EH (cell line): ENCODE measurements at places on chromosomes 2 and 18.

- peak; percentile 66 for DNase-seq
Measured at GRCh38 chr2:38535744-38536506, 66.8 kb downstream of the HNRNPLL start.

DNA sequence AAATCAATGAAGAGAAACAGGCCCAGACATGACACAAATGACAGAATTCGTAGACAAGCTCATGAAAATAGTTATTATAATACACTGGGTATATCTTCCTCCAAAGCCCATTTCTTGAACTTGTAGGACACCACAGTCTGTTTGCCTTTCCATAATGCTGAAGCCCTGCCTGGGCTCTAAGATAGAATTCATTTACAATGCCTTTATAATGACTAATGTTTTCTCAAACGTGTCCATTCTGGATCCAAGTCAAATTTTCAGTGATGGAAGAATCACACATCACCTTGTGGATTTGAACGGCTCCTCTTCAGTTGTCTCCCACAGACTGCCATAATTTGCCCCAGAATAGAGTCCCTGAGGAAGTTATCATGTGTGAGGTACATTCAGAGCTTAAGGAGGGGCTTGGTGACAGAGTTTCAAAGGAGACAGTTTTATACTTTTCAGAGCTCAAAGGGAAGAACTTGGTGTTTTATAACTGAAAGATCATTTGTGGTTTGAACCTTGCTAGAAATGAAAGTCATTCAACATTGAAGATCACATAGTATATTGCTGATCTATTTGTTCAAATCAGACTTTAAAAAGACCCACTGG is 38.2 kb downstream of the CASP8 start:
- peak; percentile 54 for DNase-seq

DNA sequence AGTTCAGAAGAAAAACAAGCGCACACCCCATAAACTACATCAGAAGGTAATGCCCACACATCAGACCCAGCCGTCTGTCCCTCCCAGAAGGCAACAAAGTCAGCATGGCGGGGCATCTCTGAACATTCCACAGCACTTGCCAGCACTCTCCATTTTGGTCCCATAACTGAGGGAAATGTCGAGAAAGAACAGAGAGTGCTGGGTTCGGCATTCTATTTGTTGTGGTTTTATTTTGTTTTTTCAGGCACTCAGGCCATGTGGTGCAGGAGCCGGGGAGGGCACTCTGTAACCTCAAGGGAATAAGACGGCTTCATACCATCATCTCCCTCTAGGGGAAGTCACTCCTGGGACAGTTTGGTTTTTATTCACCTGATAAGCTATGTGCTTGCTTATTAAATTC is 156.0 kb downstream of the SEPTIN10 start:
- DNase-seq, result no peak

DNA sequence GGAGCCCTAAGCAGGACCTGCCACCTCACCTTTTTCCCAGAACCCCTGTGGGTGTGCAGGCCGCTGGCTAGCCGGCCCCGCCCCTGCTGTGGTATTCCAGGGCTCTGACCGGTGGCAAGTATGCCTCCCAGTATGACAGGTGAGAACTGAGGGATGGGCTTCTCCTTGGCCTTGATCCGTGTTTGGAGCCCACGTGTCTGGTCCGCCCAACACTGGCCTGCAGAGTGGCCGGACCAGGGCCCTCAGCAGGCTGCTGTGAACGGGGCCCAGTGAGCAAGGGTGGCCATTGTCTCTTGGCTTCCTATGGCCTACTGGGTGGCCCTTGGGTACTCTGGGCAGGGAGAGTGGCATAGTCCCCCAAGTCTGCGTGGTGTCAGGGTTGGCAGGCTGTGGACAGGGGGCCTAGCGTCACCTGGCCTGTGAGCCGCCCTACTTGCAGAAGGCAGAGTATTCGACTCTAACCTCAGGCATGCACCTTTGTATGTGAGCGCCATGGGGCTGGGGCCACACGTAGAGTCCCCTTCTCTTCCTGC is 1.8 kb downstream of the RNPEPL1 start:
- DNase-seq, result no peak
